ENCODE measurements at places on chromosomes 2 and 18.

GRCh38 chr2:44942304-44943030 lies 965 bp downstream of the SIX3 start:
- no peak for DNase-seq

GRCh38 chr18:3139406-3139805 lies 80.4 kb downstream of the MYOM1 start:
- DNase-seq: no peak

- peak; percentile 21 for DNase-seq
These were observed 1.0 kb upstream of the HDAC4 start for GRCh38 chr2:239401881-239402233.

GRCh38 chr2:80001701-80002101 lies 302.9 kb downstream of the LRRTM1 start:
- DNase-seq: no peak

- no peak for DNase-seq
These were observed 593 bp downstream of the SP140L start for GRCh38 chr2:230327418-230328154.

DNA sequence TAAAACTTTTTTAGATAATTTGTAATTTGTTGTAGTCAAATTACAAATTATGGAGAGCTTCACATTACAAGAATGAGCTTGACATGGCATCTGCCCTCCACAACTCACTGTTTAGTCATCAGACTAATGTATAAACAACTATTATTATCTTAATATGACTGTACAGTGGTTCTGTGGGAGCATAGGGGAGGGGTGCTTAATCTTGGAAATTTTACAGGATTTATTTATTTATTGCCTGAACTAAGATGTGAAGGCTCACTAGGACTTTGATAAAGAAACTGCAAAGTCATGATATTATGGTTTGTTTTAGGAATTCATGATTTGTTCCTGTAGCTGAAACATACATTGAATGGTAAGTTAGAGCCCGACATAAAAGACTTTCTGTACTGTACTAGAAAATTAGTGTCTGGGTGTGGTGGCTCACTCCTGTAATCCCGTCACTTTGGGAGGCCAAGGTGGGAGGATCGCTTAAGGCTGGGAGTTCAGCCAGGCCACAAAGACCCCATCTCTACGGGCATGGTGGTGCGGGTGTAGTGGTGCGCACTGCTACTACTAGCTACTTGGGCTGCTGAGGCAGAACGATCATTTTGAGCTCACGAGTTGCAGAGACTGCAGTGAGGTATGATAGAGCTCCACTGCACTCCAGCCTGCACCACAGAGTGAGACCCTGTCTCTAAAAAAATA lies 2.1 kb downstream of the MARCHF7 start:
- peak; percentile 60 for DNase-seq

- no peak for DNase-seq
These were observed 28.5 kb upstream of the TNS1 start for GRCh38 chr2:218031261-218031660.

GRCh38 chr2:233503481-233503880 lies 63.1 kb downstream of the USP40 start:
- DNase-seq: no peak

DNA sequence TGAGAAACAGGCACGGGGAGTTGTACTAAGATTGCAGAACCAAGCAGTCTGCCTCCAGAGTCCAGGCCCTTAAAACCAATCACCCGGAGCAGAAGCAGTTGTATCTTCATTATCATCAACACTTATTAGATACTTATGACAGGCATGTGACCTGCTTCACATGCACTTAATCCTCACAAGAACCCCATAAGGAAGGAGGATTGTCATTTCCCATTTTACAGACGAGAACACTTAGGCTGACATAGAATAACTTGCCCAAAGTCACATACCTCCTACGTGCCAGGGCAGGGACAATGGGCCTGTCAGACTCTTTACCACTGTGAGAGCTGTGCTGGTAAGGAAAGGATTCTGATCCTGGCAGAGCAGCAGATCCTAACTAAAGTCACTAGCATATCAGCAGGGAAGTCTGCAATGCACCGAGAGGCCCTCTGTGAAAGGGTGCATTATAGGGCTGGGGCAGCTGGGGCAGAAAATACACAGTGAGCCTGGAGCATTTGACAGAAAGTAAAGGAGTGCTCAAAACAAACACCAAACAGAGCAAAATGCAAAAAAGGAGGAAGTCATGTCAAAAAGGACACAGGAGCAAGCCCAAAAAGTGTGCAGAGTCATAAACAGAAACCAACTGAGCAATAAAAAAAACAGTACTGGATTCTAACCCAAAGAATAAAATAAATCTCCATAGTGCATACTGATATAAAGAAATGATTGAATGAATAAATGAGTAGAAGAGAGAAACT lies 55.9 kb upstream of the SP3 start:
- no peak for DNase-seq

DNA sequence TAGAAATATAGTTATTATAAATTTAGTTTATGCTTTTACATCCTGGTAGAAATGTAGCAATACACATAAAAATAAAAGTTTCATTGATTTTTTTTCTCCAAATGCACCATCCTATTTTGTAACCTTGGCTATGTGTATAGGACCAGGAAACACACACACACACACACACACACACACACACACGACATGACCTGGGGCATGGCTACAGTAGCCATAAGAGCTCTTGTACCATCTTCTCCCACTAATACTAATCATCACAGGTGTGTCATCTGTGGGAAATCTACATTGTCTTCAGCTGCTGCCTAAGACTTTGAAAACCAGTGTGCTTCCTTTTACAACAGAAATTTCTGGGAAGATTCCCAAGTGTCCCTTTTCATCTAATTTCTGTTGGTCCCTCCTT lies 144.3 kb downstream of the MCFD2 start:
- no peak for DNase-seq

- DNase-seq: no peak
These were observed 116.9 kb downstream of the RND3 start for GRCh38 chr2:150370561-150370960.

DNA sequence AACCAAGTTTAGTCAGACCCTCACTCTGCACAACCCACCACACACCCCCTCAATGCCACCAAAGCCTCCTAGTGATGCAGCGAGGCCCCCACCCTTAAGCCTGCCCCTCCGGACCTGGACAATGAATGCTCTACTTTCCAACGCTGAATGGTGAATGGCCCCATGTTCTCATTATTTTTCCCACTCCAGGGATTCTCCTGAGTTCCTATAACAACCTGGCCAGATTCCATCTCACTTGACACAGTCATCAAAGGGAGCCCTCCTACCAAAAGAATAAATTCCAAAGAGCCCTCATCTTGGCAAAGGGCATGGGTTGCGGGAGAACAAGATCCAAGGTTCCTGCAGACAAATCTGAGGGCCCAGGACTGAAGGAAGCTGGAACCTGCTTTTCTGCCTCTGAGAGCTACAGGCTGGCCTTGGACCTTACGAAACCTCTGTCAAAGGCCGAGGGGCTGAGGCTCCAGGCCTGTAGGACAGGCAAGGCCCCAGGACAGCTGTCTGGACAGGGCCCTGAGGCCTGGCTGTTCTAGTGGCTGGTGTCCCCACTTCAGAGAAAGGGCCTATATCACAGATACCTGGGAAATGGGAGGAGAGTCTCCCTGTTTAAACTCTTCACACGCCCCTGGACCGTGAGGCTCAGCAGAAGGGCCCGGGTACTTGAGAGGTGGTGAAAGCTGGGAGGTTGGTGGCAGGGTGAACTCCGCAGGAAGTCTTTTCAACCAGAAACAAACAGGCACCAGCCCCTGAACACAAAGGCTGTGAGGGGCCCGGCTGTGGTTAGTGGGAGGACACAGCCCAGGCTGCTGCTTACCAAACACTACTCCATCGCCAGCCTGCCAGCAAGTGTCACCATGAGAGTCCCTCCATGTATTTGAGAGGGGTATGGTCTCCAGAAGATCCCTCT lies 27.3 kb downstream of the SFXN5 start:
- DNase-seq: no peak

DNA sequence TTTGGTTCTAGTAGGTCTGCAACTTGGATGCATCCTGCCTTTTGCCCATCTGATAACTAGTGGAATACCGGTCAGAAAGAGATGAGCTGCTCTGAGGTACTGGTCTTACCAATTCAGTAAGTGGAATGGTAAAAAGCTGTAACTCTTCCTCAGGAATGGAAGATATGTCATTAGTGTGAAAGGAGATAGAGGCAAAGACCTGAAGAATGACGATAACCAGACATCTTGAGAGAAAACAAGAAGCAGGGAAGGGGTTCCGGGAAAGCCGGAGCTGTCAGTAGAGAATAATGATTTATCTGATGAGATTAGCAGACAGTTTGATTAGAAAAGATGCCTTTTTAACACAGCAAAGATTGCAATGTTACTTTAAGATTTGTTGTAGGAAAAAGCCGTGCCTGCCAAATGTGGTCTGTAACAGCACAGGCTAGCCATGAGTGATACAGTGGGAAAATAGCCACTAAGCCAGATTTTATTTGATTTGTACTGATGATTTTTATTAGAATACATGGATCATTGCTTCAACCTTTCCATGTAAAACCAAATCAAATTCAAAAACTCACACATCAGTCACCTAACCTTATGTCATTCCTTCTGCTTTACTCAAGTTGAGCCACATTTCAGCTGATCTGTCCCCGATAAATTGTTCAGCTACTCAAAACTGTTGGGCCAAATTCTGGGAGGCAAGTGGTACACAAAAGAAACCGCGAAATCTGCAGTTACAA lies 110.0 kb downstream of the TCF4 start:
- no peak for DNase-seq

DNA sequence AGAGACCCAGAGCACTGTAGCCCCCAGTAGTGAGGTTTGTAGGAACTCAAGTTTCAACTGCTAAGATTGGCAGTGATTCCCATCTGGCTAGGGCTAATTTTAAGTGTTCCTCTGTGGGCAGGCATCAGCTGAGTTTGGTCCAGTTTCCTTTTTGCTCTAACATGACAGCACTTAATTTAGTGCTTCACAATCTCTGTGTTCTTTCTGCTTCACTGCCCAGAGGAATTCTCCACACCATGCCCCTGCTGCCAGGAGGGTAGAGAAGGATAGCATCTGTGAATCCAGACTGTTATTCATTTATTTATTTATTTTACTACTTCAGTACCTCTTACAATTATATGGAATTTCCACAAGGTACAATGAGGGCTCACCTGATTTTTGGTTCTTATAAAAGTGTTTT lies 549.9 kb upstream of the FSIP2 start:
- DNase-seq: no peak

DNA sequence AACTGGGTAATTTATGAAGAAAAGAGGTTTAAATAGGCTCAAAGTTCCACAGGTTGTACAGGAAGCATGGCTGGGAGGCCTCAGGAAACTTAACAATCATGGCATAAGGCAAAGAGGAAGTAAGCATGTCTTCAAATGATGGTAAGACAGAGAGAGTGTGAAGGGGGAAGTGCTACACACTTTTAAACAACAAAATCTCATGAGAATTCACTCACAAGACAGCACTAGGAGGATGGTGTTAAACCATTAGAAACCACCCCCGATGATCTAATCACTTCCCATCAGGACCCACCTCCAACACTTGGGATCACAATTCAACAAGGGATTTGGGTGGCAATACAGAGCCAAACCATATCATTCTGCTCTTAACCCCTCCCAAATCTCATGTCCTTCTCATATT lies 34.9 kb downstream of the CFAP210 start:
- DNase-seq: no peak

GRCh38 chr2:171347591-171348032 lies 86.2 kb downstream of the METTL8 start:
- no peak for DNase-seq

Measured in RWPE1 (cell line).